Astrocyte of the spinal cord (primary cell): ENCODE measurements at places on chromosomes 1 and 21.

DNA sequence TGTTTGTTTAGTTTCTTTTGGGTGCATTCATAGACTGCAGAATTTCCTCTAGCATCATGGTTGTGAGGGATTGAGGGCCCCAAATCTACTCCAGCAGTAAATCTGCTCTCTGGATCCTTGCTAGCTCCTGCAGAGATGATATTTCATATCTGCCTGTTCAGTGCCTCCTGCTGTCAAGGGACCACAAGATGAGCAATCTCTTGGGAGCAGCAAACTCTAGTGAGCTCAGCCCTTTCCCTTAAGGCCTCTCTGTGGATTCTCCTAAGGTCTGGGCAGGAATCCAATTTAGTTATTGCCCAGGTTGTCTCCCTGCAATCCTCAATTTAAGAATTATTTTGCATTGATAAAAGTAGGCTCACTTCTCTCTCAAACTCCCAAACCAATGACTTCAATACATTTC, 76.9 kb downstream of the RGS18 start:
- peak; percentile 64 for DNase-seq

- DNase-seq, result peak; percentile 19
Observed at GRCh38 chr1:35001743-35002142, 16.6 kb upstream of the TMEM35B start.

GRCh38 chr1:114669562-114670082, at the start of gene DENND2C:
Gene DENND2C, minus strand, starts transcription at chr1:114670049. Its CDS starts 44,065 bp downstream, at chr1:114625984.
- DNase-seq, result no peak

GRCh38 chr1:235127203-235127602, 1.4 kb downstream of the TOMM20 start:
- no peak for DNase-seq
